ENCODE measurements at places on chromosomes 6 and 20.

- H3K4me3 ChIP-seq = no peak overlapping the region
- no peak overlapping the region for H3K27ac ChIP-seq
- no peaks in the 10 kb centered on the region for H3K27me3 ChIP-seq
- no peaks in the 10 kb centered on the region for H3K36me3 ChIP-seq
- no peaks in the 10 kb centered on the region for H3K4me1 ChIP-seq
These were observed 114.3 kb upstream of the TMEM181 start for GRCh38 chr6:158445426-158446085.

- H3K4me3 ChIP-seq = peak overlapping the region; percentile 31
- no peaks in the 10 kb centered on the region for H3K36me3 ChIP-seq
- H3K27ac ChIP-seq = no peak overlapping the region
- peaks cover 27% of the 10 kb centered on the region for H3K27me3 ChIP-seq
- peaks cover 9% of the 10 kb centered on the region for H3K4me1 ChIP-seq
- no peak for DNase-seq
These were observed 136.1 kb upstream of the SULF2 start for GRCh38 chr20:47921408-47921807.

- peaks cover 22% of the 10 kb centered on the region for H3K36me3 ChIP-seq
- H3K27me3 ChIP-seq = no peaks in the 10 kb centered on the region
- H3K27ac ChIP-seq = no peak overlapping the region
- DNase-seq = peak; percentile 91
These were observed 25.0 kb downstream of the TAF8 start for GRCh38 chr6:42075159-42075838.

- no peak overlapping the region for H3K27ac ChIP-seq
- no peak for DNase-seq
- no peak overlapping the region for H3K4me3 ChIP-seq
- H3K36me3 ChIP-seq = no peaks in the 10 kb centered on the region
- H3K4me1 ChIP-seq = no peaks in the 10 kb centered on the region
These were observed 238.0 kb downstream of the COL12A1 start for GRCh38 chr6:74967821-74968220.

DNA sequence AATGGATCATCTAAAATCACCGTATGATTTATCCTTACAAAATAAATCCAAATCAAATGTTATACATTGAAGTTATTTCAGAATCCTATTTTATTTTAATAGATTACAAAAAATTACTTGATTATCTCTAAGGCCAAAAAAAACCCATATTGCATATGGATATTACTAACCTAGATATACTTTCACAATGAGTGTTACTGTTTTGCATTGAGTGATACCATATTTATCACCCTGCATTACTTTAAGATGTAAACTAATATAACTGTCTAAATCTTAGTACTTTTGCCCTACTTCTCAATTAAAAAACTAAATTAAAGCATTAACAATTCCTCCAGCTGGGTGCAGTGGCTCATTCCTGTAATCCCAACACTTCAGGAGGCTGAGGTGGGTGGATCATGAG lies 11.1 kb downstream of the PPIL4 start:
- no peak overlapping the region for H3K4me3 ChIP-seq
- no peaks in the 10 kb centered on the region for H3K27me3 ChIP-seq
- DNase-seq = no peak
- H3K4me1 ChIP-seq = no peaks in the 10 kb centered on the region

- no peak overlapping the region for H3K27ac ChIP-seq
- H3K4me1 ChIP-seq = peaks cover 41% of the 10 kb centered on the region
- H3K36me3 ChIP-seq = no peaks in the 10 kb centered on the region
- H3K27me3 ChIP-seq = no peaks in the 10 kb centered on the region
- DNase-seq = no peak
These were observed 187.0 kb downstream of the MTFR2 start for GRCh38 chr6:136063096-136063495.

GRCh38 chr6:164035900-164036485 lies 621.5 kb downstream of the QKI start:
- no peaks in the 10 kb centered on the region for H3K36me3 ChIP-seq
- H3K4me3 ChIP-seq = no peak overlapping the region
- H3K4me1 ChIP-seq = no peaks in the 10 kb centered on the region

GRCh38 chr6:91860541-91861335 lies 1273.9 kb upstream of the MAP3K7 start:
- no peaks in the 10 kb centered on the region for H3K4me1 ChIP-seq
- no peak overlapping the region for H3K4me3 ChIP-seq
- H3K27me3 ChIP-seq = no peaks in the 10 kb centered on the region
- H3K27ac ChIP-seq = no peak overlapping the region
- no peaks in the 10 kb centered on the region for H3K36me3 ChIP-seq
- no peak for DNase-seq

DNA sequence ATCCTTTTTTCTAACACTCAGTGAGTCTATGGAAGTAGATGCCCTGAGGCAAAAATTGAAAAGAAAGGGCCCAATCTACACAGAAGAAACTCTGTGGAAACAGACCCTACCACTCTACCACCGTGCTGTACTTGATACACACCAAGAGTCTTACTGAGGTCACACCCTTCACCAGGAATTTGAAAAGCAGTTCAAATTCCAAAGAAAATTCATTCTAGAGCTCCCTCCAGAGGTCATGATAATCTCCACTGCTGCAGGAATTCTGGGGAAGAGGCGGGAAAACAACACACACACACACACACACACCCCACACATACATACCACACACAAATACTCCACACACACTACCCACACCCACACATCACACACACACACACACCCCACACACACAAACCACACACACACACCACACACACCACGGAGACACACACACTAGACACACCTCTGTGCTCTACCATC lies 336.8 kb downstream of the HDGFL1 start:
- no peak overlapping the region for H3K27ac ChIP-seq
- no peaks in the 10 kb centered on the region for H3K36me3 ChIP-seq

DNA sequence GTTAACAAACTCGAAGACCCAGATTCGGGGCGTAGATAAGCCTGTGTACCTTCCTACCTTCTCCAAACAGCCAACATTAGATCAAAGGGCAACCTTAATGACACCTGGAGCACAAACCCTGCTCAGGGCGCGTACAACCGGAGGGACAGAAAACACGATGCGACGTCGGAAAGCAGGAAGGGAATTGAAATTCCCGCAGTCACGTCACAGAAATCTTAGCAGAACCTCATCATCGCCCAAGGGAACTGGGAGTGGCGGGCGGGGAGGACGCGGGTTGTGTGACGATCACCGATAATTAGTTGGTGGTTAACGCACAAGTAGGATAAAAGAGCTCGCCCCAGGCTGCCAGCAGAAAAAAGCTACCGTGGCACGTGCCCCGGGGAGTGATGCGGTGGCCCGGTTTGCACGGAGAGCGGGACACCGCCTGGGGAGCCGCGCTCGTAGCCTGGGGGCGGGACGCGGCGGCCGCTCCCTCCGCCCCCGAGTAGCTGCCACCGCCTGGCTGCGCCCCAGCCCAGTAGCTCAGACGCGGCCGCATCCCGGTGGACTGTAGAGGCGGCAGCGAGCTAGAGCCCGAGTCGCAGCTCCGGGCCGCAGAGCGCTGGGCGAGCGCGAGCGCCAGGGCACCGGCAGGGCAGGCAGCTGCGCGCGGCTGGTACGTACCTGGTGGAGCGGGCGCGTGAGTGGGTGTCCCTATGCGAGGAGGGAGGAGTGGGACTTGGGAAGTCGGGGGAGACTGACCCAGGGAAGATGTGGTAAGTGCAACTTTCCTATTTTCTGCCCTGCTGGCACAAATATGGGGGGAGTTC lies at the start of gene PKIB:
TSS of gene PKIB (plus strand) at position 525 of the 809 bp plus-strand sequence. CDS start 107,390 bp downstream, outside the sequence.
- H3K36me3 ChIP-seq = no peaks in the 10 kb centered on the region
- no peak within 1 kb of the TSS for H3K27ac ChIP-seq
- peaks cover 18% of the 10 kb centered on the region for H3K4me1 ChIP-seq

DNA sequence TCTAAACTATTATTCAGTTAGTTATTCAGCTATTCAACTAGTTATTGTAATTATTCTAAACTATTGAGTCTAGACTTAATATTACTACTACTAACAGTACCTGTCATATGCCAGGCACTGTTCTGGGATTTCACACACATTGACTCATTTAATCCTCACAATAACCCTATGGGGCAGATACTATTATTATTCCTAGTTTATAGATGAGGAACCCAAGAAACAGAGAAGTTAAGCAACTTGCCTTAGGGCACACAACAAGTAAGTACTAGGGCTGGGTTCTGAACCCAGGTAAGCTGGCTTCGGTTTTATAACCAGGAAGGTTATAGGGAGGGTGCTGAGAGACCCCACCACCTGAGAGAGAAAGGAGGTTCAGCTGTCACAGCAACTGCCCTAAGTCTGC lies 7.8 kb downstream of the TEAD3 start:
- peak; percentile 4 for DNase-seq
- no peaks in the 10 kb centered on the region for H3K27me3 ChIP-seq
- H3K27ac ChIP-seq = no peak overlapping the region
- H3K4me3 ChIP-seq = no peak overlapping the region
- no peaks in the 10 kb centered on the region for H3K36me3 ChIP-seq

GRCh38 chr6:99521633-99522151 lies 6.5 kb upstream of the USP45 start:
- DNase-seq = no peak
- peak overlapping the region; percentile 85 for H3K4me3 ChIP-seq
- H3K36me3 ChIP-seq = peaks cover 5% of the 10 kb centered on the region
- no peaks in the 10 kb centered on the region for H3K27me3 ChIP-seq
- H3K4me1 ChIP-seq = peaks cover 11% of the 10 kb centered on the region

GRCh38 chr20:62428002-62428372 lies 648 bp upstream of the RBBP8NL start:
- H3K4me3 ChIP-seq = no peak overlapping the region
- no peak overlapping the region for H3K27ac ChIP-seq
- DNase-seq = no peak
- H3K4me1 ChIP-seq = no peaks in the 10 kb centered on the region
- H3K27me3 ChIP-seq = peaks cover 10% of the 10 kb centered on the region
- no peaks in the 10 kb centered on the region for H3K36me3 ChIP-seq

DNA sequence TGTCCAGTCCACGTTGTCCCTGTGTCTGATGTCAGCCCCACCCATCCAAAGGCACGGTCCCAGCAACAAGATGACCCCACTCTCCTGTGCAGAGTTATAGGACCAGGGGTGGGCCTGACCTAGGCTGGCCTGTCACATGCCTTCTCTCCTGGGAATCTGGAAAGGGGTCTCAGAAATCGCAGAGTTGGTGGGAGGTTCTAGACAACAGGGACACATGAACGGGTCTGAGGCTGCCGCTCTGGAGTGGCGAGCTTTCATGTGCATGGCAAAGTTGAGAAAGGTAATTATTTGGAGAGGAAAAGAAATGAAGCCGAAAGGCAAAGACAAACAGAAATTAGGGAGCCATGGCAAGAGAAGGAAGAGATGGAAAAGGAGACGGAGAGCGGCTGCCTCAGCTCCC lies 29.5 kb downstream of the BFSP1 start:
- H3K4me3 ChIP-seq = no peak overlapping the region
- DNase-seq = no peak
- H3K27ac ChIP-seq = no peak overlapping the region
- H3K4me1 ChIP-seq = peaks cover 16% of the 10 kb centered on the region

DNA sequence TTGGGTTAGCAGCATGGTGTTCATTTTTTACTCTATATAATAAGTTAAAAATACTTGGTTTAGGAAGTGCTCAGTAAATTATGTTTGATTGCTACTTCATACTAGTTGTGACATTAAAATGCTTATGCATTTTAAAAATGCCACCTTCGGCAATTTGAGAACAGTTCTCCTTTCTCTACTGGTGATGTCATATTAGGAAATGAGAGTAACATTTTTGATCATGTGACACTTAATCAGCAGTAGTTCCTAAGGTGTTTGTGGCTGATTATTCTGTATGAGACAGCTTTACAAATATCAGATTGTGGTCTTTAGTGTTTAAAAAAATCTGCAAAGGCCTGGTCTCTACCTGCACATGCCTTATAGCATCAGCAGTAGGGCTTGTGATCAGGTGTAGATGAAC lies 4.4 kb downstream of the GZF1 start:
- DNase-seq = no peak
- H3K4me1 ChIP-seq = peaks cover 46% of the 10 kb centered on the region
- no peak overlapping the region for H3K27ac ChIP-seq
- no peak overlapping the region for H3K4me3 ChIP-seq
- no peaks in the 10 kb centered on the region for H3K27me3 ChIP-seq

DNA sequence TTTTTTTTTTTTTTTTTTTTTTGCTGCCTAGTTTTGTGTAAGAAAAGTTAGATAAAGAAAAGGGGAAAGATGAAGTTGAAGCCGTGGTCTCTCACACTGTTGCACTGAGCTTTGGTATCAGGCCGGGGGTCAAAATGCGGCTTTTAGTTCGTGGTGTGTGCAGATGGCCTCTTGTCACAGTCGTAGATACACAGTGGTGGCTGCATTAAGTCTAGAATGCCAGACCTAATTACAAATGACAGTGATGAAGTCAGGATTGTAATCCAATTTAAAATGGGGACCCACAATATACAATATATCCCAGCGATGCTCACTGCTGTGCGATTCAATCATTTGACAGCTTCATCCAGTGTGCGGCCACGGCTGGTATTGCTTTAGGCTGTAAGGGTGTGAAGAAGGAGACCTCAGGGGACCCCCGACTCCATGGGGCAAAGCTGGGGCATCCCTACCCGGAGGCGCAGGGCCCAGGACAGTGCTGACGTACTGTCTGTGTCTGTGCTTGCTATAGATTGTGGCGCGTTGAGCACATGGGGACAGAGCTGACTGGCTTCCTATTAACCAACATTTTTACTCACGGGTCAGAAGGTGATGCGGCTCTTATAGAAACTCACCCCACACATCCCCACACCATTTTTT lies 210.0 kb upstream of the SOX4 start:
- peaks cover 7% of the 10 kb centered on the region for H3K4me1 ChIP-seq
- H3K27ac ChIP-seq = no peak overlapping the region
- H3K27me3 ChIP-seq = no peaks in the 10 kb centered on the region
- no peaks in the 10 kb centered on the region for H3K36me3 ChIP-seq

DNA sequence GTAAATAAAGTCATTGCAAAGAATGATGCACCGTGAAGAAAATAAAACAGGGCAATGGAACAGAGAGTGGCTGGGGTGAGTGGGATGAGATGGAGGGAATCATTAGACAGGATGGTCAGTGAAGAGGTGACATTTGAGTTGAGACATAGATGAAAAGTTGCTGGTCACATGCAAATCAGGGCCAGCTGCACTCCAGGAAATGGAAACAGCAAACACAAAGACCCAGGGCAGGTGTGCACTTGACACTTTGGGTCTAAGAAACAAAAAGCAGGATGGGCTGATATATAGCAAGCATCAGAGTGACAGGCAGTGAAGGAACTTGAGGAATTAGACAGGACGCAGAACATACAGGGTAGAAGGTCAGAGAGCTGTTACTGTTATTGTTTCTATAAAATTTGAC lies 171.5 kb upstream of the RIPOR2 start:
- no peak for DNase-seq
- no peak overlapping the region for H3K4me3 ChIP-seq
- H3K27me3 ChIP-seq = no peaks in the 10 kb centered on the region
- H3K36me3 ChIP-seq = peaks cover 17% of the 10 kb centered on the region
- no peak overlapping the region for H3K27ac ChIP-seq
